Ascending aorta (tissue), 2 donors: ENCODE measurements at places on chromosomes 7 and 10. TPM values are rescaled to one million over a fixed set of nuclear protein-coding genes. Genes with fewer than 3 reads are reported as not detected.

- H3K4me3 ChIP-seq = no peak overlapping the region
- DNase-seq = no peak
- H3K27me3 ChIP-seq = no peaks in the 10 kb centered on the region
- H3K4me1 ChIP-seq = no peaks in the 10 kb centered on the region
Measured at GRCh38 chr7:97757824-97758223, 25.9 kb downstream of the TAC1 start.

DPP6 gene
- total RNA-seq = not detected

DDIT4 gene
- 394 TPM for total RNA-seq

CYP3A4 gene
- total RNA-seq = not detected

GRCh38 chr7:148091882-148092281 is 498.7 kb upstream of the C7orf33 start:
- H3K27ac ChIP-seq = no peak overlapping the region
- H3K27me3 ChIP-seq = no peaks in the 10 kb centered on the region
- DNase-seq = no peak
- no peaks in the 10 kb centered on the region for H3K36me3 ChIP-seq
- H3K4me3 ChIP-seq = no peak overlapping the region

FFAR4 gene
- not detected for total RNA-seq

ZNF488 gene
- not detected for total RNA-seq

DNA sequence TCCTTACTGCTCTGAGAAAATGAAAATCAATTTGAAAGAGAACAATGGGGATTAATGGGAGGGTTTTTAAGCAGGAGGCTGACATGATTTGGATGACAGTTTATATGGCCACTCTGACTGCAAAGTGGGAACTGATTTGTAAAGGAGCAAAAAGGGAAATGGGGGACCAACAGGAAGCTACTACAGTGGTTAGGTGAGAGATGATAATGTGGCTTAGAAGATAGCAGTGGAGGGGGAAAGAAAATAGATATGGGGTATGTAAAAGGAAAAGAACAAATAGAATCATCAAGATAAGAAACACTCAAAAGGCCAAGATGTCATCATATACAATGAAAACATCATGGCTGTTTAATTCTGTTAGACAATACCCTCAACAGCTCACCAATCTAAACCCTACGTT is 177.5 kb downstream of the ANK3 start:
- no peaks in the 10 kb centered on the region for H3K36me3 ChIP-seq
- H3K27ac ChIP-seq = no peak overlapping the region
- H3K4me3 ChIP-seq = no peak overlapping the region
- H3K4me1 ChIP-seq = peaks cover 11% of the 10 kb centered on the region
- DNase-seq = no peak

DNA sequence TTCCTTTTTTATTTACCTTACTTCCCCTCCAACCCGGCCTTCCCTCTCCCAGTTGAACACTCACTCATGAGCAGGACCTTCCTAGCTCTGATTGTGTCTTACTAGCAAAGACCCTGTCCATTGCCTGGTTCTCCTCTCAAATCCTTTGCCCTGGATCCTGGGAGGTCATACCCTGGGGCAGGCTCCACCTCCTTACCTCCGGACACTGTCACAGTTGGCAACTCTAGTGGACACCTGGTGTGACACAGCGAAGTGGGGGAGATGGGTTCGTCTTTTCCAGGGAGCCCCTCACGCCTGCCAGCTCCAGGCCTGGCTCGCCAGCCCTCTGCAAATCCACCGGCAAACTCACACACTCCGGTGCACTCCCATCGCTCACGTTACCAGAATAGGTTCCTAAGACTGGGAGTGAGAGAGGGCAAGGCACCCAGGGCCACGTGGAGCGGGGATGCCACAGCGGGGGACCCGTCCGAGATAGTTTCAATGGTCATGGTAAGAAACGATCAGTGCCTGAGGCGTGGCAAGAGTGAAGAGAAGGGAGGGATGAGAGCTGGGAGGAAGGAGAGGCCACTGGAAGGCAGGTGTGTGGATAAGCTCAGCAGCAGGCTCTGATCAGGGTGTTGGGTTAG is 30.9 kb upstream of the TMEM72 start:
- no peak overlapping the region for H3K27ac ChIP-seq
- no peaks in the 10 kb centered on the region for H3K27me3 ChIP-seq
- no peak for DNase-seq
- H3K4me1 ChIP-seq = no peaks in the 10 kb centered on the region
- H3K36me3 ChIP-seq = no peaks in the 10 kb centered on the region
- H3K4me3 ChIP-seq = no peak overlapping the region

DNA sequence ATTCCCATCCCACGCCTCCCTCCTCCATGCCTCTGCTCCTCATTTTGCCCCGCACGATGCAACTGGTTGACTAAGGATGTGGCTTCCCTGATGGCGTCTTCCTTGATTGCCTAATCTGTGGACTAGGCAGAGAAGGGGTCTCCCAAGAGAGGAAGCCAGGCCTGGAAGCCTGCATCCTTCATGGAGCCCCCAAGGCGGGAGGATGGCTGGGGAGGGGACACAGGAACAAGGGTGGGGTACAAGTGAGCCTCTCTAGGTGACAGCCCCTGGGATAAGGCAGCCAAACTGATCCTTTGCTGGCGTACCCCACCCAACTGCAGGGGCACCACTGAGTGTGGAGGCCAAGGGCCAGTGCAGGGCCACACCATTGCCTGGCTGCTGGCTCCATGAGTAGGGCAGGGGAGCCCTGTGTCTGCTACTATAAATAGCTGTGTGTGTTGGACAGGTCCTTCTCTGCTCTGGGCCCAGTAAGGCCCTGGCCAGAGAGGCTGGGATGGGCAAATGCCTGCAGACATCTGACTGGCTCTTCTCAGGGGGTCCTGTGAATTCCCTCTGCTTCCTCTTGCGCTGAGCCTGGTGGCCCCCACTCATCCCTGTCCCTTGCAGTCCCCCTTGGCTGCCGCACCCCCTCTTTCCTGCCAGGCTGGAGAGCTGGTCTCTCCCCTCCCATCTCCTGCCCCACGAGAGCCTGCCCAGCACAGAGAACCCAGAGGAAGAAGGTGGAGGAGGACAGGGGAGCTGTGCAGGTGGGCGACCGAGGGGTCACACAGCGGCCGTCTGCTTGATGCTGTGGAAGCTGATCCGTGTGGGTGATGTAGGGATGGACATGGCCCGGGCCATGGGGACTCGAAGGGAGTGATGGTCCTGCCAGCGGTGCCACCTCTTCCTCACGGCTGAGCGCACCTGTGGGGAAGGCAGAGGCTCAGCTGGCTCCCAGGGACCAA is 29.3 kb downstream of the CRHR2 start:
- H3K36me3 ChIP-seq = no peaks in the 10 kb centered on the region
- no peak for DNase-seq
- H3K27me3 ChIP-seq = no peaks in the 10 kb centered on the region
- H3K27ac ChIP-seq = no peak overlapping the region
- H3K4me1 ChIP-seq = no peaks in the 10 kb centered on the region
- H3K4me3 ChIP-seq = no peak overlapping the region
